ENCODE measurements at places on chromosomes 4 and X.

GRCh38 chr4:128663325-128663724 is 146.2 kb upstream of the JADE1 start:
- DNase-seq = no peak

- DNase-seq = no peak
Observed at GRCh38 chr4:127669691-127670090, 36.9 kb downstream of the INTU start.

DNA sequence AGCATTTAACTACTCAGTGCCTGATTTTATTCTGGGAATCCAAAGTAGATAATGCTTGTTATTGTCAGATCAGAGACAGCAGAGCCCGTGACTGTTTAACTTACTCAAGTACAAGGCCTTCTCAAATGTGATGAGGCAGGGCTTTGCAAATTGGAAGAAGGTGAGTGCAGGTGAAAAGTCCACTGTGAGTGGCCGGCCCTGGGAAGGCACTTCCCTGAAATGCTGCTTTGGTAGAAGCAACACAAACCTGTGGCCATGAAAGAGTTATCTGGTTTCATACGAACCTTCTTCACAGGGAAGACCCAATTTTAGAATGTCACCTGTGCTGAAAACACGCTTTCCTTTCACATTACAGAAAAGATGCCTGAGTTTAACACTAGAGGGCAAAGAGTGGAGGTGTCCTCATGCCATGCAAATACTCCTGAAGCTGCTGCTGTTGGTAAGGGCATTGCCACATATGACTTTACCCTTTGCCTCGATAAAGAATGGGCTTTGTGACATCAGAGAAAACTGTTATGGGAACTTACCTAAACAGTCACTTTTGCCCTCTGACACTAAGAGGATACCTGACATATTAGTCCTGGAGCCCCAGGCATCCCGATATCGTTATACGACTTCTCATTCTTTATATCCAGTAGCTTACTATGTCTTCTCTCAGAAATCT is 8.0 kb downstream of the PPARGC1A start:
- DNase-seq = no peak

DNA sequence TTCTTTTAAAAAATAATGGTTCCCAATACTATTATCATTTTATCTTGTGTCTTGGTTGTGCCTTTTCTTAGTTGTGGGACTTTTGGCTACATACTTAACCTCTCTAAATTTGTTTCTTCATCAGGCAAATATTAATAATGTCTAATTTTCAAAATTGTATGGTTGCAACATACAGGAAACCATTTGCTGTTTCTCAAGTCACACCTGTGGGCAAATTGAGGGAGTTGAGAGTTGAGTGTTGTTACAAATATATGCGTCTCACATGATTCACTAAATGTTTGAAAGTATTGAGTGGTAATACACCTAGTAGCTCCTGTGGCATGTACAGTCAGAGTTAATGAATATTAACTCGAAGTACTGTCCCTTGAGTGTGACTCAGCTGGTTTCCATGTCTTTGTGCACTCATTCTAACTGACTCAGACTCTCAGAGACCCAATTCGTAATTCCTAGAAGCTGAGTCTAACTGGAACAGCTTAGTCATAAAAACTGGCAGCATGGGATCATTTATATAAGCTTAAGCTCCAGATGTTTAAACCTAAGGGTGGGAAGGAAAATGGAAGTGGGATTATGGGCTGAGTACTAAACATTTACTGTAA is 802.4 kb downstream of the TRIML1 start:
- no peak for DNase-seq

- DNase-seq = no peak
Observed at GRCh38 chrX:94758130-94758529, 1084.1 kb downstream of the FAM133A start.

- no peak for DNase-seq
Observed at GRCh38 chrX:77820091-77820727, 34.2 kb upstream of the ATRX start.

DNA sequence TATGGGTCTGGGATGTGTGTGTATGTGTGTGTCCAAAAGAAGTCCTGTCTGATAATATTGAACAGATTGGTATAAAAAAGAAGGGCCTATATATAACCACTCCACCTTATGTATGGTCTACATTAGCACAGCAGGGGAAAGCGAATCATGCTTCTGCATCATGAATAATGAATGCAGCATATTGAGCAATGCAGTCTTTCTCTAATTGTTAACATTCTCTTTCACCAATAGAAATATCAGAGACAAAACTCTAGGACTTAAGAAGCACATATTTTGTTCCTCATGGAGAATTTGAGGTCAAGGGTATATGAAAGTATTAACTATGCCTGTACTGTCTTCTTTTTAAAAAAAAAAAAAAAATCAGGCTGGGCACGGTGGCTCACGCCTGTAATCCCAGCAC is 264.3 kb upstream of the NOCT start:
- no peak for DNase-seq

- no peak for DNase-seq
Observed at GRCh38 chrX:44975666-44976263, 102.8 kb downstream of the KDM6A start.

GRCh38 chrX:154433605-154434004 is 3.3 kb upstream of the GDI1 start:
- DNase-seq = no peak

DNA sequence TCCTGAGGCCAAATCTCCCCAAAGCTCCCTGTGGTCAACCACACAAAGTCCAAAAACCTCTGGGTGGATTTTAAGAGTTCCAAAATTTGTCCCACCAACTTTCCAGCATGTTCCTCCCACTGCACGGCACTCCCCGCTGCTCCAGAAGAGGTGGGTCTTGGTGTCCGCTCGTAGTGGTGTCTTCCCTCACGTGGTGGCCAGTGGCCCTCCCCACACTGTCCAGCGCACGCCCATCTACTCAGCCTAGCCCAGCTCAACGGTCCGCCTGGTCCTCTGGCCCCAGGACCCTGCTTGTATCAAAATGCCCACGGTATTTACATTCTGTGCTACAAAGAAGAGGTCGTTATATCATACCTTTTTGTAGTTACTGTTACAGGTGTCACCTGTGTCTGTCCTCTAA is 83.5 kb downstream of the NSUN7 start:
- DNase-seq = no peak

- DNase-seq = no peak
Observed at GRCh38 chrX:129998021-129998420, 15.6 kb downstream of the BCORL1 start.

GRCh38 chr4:6388713-6389112 is 83.7 kb downstream of the PPP2R2C start:
- DNase-seq = no peak

GRCh38 chr4:141668200-141668910 is 32.0 kb downstream of the IL15 start:
- no peak for DNase-seq

DNA sequence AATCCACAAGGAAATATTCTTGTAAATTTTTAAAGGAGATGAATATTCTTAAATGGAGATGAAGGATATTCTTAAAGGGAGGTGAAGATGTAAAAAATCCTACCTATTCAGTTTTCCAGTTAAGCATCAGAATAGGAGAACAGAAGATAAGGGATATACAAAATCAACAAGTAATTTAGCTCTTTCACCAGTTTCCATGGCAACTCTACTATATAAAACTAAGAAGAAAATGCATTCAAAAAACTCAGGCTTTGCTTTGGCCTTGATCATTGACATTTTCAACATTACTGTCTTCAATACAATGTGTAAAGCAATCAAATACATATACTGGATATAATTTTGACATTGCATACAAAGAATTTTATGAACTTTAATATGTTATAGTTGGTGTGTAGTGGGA is 622.7 kb upstream of the GRID2 start:
- no peak for DNase-seq

Measured in right cardiac atrium (tissue), 5 donors.